OCI-M1 (cell line): ENCODE measurements at places on chromosomes 16 and 17.
A peak's percentile ranks its signal among the peaks of the same experiment; 100 is the strongest.

- DNase-seq: no peak
Measured at GRCh38 chr17:27506348-27507218, 50.3 kb downstream of the KSR1 start.

- peak; percentile 17 for DNase-seq
Measured at GRCh38 chr16:21023509-21024202, 123.1 kb downstream of the LYRM1 start.

DNA sequence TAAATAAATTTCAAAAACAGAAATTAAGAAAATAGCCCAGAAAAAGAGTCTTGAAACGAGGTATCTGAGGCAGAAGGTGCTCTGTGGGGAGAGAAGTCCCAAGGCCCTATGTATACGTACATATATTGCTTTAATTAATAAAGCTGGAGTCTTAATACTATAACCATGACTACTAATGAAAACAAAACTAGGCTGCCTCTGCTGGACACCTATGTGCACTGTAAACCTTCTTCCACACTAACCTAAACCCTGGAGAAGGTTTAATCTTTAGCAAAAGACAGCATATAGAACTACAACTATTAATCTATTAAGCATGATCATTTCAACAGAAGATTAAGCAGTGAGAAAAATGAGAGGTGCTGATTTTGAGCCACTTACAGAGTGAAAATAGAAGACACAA lies 153.9 kb upstream of the C17orf78 start:
- DNase-seq: no peak

GRCh38 chr16:3950343-3951193 lies 70.1 kb upstream of the CREBBP start:
- no peak for DNase-seq

DNA sequence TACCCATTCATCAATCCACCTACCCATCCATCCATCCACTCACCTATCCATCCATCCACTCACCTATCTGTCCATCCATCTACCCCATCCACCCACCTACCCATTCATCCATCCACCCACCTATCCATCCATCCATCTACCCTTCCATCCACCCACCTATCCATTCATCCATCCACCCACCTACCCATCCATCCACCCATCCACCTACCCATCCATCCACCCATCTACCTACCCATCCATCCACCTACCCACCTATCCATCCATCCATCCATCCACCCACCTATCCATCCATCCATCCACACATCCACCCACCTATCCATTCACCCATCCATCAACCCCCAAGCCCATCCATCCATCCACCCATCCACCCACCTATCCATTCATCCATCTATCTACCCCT lies 267.1 kb downstream of the MRTFB start:
- no peak for DNase-seq

GRCh38 chr17:63042256-63042812 lies 76.3 kb downstream of the TANC2 start:
- no peak for DNase-seq

DNA sequence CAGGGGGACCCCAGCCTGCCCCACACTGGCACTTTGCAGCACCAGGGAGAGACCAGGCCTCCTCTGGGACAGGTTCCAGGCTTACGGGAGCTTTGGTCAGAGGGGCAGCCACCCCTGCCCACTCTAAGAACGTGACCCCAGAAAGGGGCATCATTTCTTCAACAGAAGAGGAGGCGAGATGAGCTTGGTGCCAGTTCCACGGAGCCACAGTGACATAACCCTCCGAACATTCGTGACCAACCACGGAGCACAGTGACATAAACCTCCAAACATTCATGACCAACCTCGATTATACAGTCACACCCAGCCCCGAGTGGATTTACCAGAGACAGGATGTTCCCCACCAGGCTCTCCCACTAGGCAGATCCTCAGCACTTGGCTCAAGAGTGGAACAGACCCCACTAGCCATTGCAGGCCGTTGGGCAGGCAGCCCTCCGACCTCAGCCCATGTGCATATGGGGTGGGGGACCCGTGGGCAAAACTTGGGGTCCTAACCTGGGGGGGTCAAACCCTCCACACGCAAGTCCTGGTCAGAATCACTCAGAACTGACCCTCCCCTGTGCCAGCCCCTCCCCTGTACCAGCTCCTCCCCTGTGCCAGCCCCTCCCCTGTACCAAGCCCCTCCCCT lies 112.9 kb downstream of the METRNL start:
- no peak for DNase-seq

DNA sequence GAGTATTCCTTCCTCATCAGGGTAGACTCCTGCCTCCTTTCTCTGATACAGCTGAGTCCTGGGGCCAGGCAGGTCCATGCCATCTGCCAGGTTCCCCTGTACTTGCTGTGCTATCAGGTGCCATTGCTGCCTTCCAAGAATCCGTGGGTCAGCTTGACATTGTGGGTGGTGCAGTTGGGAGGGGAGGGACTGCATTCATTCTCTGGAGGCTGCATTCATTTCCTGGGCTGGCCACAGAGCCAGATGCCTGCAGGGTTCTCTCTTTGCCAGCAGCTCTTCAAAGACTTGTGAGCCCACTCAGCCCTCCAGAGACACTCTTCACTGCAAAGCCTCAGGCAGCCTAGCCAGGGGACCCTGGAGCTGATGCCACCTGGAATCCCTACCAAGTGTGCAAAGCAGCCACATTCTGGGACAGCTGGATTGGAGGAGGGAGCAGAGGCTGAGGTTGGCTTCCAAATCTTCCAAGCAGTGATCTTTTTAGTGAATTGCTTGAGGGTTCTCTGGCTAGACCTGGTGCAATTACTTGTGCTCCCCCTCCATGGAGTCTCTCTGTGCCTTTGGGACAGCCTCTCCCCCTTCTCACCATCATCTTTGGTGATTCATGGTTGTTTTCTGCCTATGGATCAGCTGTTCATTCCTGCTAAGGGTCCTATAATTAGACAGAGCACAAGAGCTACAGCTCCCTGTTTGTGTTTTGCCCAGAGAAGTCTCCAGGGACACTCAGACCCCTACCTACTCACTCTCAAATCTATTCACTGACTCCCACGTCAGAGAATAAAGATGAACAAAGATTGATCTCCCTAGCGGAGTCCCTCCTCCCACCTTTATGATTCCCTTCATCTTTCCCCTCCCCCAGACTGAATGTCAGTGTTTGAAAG lies 20.9 kb downstream of the ANKFN1 start:
- no peak for DNase-seq

DNA sequence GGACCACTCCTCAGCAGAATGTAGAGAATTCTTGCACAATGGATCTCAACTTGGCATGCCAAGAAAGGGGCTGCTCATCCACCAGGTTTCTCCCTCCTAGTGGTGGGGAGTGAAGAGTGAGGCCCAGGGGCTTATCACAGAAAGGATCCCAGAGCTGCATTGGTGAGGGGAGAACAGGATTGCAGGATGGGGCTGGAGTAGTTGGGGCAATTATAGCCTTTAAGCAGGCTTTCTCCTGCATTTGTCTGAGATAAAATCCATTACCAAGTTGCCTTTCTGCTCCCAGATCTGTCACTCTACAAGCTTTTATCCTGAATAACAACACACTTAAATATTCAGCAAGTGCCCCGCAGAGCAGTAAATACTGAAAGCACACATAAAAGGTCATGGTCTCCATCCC lies 130.8 kb upstream of the CES5A start:
- no peak for DNase-seq
